ENCODE measurements at places on chromosomes 5 and 9.

DNA sequence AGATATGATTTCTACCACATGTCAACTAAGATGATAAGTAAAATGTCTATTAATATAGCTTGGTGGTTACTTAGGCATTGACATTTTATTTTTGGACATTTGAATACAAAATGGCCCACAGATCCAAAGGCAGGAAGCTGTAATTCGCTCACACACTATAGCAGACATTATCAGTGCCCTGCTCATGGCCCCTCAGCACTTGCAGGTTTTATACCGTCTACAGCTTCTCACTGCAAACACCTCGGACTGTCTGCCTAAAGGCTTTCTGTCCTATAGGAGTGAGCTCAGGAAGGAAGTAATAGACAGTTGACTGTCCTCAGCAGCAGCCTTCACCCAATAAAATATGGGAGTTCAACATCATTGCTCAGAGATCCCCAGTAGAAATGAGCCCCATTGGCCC lies 140.8 kb upstream of the RASA1 start:
- DNase-seq = no peak

DNA sequence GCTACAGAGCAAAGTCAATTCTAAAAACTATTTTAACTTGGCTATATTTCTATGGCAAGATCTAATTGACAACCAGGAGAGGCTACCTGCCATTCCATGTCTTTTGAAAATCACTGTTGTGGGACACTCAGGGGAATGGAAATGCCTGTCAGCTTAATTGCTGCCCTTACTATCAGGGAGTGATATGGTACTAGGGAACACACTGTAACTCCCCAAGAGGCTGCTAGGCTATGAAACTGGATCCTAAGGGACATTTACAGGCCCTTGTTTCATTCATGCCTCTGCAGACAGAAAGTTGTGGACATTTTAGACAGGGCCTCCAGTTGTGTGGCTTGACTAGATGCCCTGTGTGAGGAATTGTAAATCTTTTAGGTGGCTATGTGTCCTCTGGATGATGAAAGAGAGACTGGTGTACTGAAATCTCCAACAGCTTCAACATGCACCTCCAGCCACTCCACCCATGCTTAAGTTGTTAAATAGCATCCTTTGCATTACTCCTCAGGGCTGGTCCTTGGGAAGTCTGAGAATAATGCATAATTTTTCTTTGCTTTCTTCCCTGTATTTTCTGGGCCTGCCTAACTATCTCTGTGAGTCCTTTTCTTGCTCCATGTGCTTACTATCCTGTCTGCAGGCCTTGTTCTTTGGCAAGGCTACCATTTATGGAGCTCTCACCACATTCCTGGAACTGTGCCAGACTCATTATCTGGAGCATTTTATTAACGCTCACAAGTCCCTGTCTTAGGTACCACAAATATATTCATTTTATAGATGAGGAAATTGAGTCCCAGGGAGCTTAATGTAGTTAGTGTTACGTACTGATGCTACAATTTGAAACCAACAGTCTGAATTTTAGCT lies 3.2 kb downstream of the MROH2B start:
- no peak for DNase-seq

DNA sequence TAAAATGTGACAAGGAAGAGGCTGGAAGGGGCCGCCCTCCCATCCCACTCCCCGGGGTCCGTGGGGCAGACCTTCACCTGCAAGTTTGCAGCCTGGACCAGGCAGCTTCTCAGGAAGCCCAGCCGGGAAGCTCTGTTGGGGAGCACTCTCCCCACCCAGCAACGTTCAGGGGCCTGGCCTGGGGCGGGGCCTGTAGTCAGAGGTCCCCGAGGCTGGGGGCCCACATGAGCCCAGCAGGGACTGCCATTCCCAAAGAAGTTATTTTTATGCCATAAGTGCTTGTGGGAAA lies 32.7 kb upstream of the NOTCH1 start:
- no peak for DNase-seq

GRCh38 chr9:19127871-19128500 lies 694 bp upstream of the PLIN2 start:
- no peak for DNase-seq

GRCh38 chr9:16000811-16001210 lies 448.0 kb downstream of the CCDC171 start:
- DNase-seq = no peak

- no peak for DNase-seq
Observed at GRCh38 chr5:141703133-141703561, 21.1 kb upstream of the ARAP3 start.

DNA sequence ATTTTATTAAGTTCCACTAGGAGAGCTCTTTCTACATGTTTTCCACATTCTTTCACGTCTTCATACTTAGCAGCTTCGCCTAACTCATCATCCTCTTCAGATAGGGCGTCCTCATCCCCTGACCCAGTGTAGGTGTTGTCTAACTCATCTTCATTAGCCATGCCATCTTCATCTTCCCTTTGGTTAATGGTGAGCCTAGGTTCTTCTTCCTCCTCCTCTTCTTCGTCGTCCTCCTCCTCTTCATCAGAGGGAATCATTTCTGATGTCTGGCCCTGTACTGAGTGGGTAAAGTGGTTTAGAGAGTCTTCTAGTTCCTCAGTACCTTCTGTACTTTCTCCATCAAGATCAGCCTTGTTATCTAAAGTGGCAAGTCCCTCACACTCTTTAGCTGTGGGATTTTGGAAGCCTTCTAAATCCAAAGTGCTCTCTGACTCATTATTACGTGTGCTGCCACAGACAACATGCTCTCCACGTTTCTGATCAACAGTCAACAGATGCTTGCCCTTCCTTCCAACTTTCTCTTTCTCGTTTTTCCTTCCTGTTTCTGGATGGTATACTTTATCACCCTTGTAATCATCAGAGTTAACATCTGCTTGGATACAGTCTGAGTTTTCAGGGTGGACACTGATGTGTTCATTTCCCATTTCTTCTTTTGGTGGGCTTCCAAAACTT lies 31.1 kb downstream of the TUT7 start:
- no peak for DNase-seq

- DNase-seq = no peak
Observed at GRCh38 chr9:127929625-127929979, 975 bp downstream of the PIP5KL1 start.

DNA sequence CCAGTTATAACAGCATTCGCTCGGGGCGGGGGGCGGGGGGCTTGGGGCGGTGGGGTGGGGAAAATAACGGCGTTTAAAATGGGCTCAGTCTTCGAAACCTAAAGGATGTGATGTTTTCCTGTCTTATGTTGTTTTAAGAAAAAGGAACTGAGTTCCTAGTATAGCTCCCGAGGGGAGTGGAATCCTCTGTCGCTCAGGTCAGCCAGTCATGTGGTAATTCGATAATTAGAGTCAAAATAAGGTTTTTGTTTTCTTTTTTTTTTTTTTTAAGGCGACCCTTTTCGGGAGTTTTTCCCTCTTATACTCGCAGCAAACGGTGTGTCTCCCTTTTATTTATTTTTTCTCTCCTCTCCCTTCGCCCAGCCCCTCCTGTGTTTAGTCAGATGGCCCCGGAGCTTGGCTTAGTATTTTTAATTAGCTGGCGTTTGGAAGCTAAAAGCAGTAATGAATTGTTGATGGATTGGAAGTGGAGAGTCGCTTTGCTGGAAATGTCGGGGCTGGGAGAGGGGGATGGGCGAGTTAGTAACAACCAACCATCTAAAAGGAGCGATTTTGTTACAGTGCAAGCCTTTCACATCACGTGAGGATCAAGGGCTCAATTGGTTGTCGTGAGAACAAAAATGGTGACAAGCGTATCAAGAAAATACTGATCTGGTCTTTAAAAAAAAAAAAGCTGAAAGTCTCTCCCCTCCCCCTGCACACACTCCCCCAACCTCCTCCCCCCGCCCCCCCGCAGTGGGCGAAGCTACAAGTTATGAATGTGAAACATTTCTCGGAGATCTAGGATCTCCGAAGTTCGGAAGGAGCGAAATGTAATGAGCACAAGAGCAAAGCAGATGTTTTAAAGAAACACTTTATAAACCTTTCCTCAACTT lies 714 bp upstream of the ZNF608 start:
- no peak for DNase-seq

Data from stimulated activated CD8-positive, alpha-beta memory T cell treated with anti-CD3 and anti-CD28 coated beads, Interleukin-4, amount 100 ng/mL, for 4 hours (primary cell).